Stimulated activated CD4-positive, alpha-beta T cell treated with anti-CD3 and anti-CD28 coated beads, TNF-alpha, amount 100 ng/mL, for 1 hour (primary cell): ENCODE measurements at places on chromosomes 11 and 22.

- no peak for DNase-seq
Observed at GRCh38 chr22:37215890-37216289, 3.6 kb upstream of the SSTR3 start.

DNA sequence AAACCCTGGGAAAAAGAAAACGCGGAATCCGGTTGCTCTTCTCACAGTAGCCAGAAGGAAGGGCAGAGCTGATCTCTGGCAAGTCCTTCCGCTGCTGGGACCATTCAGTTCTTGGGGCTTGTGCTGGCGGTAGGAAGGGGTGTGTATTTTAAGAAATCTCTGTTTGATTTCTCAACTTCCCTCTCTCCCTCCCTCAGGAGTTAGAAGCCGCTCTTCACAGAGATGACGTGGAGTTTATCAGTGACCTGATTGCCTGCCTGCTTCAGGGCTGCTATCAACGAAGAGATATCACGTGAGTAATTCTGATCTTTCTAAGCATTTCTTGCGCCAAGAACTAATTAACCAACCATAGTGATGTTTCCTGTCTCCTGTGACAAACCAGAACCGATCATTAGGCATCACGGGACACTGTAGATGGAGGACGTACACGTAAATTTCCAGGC, 85.9 kb upstream of the SLC25A18 start:
- no peak for DNase-seq

DNA sequence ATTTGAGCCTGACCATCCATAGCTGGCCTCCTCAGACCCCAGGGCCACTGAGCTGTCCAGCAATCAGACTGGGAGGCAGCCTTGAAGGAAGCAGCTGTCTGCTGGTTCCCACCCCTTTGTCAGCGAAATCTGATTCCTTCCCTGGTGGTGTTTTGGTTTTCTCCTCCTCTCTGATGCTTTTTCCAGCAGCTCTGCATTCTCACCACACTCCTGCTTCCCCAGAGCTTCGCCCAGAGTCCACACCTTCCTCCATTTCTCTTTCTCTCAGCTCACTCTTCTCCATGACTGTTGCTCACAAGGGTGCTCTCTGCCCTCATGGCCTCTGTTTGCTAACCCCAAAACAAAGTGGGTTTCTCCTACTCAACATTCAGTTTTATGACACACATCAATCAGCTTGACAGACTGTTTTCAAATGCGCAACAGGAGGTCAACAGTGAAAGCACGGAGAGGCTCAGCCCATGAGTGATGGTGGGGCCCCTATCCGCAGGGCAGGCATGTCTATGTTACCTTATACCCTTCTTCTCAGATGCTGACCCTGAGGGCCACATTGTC, 130.6 kb upstream of the MTNR1B start:
- DNase-seq = no peak

DNA sequence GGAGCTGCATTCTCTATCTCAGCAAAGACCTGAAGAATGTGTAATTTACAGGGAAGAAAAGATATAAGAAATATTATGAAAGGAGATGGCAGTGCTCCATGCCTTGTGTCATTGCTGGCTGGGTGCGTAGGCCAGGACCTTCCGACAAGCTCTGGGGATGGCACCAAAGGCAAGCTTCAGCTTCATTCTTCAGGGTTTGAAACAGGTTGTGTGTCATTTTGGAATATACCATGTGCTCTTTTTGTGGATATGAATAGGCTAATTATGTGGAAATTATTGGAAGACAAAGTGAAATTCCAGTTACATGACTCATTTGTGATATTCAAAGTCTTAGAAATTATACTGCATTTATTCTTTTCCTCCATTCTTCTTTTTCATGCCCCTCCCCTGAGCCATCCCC, 5.7 kb upstream of the KIRREL3 start:
- no peak for DNase-seq

- DNase-seq = no peak
Observed at GRCh38 chr11:127943763-127944162, 643.6 kb downstream of the ETS1 start.

DNA sequence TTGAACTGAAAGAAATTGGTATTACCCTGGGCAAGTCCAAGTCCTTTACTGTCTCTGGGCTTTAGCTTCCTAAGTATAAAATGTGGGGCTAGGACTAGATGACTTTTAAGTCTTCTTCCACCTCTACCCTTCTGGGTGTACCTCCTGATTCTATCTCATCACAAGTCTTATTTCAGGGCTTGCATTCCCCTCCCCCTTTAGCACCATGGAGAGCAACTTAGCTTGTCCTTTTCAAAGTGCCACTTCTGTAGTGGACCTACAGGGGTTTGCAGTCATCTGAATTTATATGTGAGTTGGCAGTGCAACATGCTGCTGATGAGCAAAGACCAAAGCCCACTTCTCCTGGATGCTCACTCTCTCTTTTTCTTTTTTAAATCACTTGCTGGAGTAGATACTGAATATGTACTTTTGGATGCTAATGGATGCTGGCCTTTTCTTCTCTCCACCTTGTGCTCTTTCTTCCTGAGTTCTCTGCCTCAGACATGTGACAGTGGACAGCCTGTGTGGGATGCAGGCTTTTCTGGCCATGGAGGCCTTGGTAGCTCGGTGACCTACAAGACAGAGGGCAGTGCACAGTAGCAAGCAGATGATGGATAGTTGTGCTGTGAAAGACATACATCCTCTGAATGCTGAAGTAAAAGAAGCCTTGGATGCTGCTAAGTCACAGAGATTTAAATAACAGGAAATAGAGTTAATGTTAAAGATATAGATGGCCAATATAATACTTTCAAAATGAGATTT, 185.0 kb downstream of the NELL1 start:
- no peak for DNase-seq

GRCh38 chr11:129440028-129440713, 64.5 kb downstream of the BARX2 start:
- DNase-seq = no peak

DNA sequence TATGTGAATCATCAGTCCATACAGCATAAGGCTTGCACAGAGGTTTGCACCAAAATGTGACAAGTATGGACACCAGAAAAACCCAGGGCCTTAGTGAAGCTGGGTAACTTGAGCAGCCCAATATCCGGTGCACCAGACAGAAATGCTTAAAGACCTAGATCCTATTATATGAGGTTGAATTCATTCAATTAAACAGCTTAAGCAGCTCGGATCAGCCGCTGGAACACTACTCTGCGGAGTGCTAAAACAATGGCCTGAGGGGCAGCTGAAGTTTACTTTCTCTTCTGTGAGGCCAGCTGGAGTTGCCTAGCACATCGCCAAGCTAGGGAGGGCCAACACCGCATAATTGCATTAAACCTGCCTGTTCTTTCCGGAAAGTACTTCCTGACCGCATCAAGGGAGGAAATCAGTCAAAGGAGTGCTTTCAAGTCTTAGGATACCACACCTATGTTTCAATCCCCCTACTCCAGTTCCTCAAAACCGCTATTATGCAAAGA, 17.0 kb upstream of the FAM181B start:
- no peak for DNase-seq

DNA sequence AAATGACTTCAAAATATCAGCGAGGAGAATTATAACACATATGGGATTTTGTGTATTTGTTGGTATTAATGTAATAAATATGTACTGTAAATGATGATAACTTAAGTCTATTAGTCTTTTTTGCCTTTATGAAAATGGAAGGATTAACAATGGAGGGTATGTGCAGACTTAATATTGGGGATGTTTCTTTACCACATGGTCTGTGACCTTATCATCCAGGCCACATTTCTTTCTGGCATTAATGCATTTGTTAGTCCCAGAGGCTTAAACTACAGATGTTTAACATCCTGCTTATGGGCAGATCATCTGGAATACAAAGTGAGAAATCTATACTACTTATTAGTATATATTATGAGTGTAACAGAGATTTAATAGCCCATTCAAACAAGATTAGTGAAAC, 64.6 kb downstream of the SOX6 start:
- DNase-seq = no peak

DNA sequence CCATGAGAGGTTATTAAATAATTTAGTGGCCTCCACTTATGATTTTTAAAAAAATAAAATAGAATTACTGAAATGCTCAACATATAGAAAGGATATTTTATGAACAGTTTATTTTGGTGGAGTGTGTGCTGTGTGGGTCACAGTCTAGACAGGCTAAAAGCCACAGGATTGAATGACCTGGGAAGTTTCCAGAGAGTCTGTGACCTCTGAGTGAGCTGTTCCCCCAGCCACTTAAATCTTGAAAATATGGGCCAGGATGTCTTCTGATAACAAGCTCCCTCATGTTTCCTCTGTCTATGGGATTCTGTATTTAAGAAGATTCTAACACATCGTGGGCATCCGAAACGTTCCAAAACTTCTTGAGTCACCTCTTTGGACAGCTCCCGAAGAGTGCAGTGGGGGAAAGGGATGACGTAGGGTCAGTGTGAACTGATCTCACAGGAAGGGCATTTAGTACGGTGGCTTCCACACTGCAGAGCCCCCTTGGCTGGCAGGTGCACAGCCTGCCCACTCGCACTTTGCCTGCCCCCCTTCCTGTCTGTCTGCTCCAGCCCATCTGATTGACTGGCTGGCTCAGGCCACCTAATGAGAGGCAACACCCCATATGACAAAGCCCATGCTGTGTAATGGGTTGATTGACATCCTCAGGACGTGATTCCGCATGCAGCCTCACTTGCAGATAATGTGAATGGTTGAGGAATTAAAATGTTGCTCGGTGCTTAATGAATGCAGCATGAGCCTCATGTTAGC, 97.4 kb downstream of the NTM start:
- DNase-seq = no peak

GRCh38 chr11:77406396-77406795, 67.5 kb downstream of the PAK1 start:
- DNase-seq = no peak

DNA sequence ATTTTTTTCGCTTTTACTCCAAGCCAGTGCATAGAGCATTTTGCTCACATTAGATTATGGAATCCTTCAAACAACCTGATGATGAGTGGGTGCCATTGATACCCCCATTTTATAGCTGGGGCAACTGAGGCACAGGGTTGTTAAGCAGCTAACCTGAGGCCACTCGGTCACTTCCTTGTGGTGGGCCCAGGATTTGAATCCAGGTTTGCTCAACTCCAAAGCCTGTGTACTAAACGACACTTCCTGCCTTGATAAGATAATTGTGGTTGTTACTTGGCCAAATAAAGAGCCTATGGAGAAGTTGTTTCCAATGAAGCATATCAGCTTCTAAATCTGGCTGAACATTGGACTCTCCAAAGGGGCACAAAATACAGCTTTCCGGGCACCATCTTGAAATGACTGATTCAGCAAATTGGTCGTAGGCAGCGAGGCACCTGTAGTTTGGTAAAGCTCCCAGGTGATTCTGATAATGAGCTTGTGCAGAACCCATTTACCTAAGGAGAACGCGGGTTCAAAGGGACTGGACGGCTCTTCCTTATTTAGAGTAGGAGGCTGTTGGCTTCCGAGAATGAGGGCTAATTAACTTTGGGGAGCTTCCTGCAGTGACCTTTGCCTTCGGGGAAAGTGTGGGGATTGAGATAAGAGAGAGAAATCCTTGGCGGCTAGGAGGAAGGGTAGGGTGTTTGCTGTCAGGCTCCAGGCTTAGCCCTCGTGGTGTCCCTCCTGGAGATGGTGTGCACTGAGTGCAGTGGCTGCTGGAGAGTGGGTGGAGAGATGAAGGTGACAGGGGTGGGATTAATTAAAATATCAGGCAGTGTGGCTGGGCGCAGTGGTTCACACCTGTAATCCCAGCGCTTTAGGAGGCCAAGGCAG, 17.5 kb upstream of the EHF start:
- no peak for DNase-seq

GRCh38 chr22:17767233-17768065, 6.8 kb downstream of the BID start:
- DNase-seq = no peak

DNA sequence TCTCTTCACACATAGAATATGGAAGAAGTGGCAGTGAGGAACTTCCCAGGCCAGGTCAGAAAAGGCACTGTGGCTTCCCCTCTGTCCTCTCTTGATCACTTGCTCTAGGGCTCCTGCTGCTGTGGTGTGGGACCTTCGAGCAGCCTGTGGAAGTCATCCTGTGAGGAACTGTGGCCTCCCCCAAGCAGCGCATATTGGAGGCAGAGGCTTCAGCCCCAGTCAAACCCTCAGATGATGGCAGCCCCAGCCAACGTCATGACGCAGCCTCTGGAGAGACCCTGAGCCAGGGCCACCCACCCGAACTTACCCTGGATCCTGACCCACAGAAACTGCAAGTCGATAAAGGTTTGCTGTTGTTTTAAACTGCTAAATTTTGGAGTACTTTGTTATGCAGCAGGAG, 444.9 kb downstream of the TBC1D22A start:
- DNase-seq = no peak

GRCh38 chr11:118015385-118015841, 29.2 kb downstream of the IL10RA start:
- DNase-seq = no peak

GRCh38 chr11:60118338-60118737, 29.9 kb downstream of the MS4A2 start:
- DNase-seq = no peak

- no peak for DNase-seq
Observed at GRCh38 chr11:60485987-60486386, 6.6 kb upstream of the MS4A12 start.

- no peak for DNase-seq
Observed at GRCh38 chr11:37199082-37199481, 601.0 kb upstream of the RAG2 start.

- DNase-seq = no peak
Observed at GRCh38 chr11:43905813-43906241, 25.2 kb downstream of the ALKBH3 start.

DNA sequence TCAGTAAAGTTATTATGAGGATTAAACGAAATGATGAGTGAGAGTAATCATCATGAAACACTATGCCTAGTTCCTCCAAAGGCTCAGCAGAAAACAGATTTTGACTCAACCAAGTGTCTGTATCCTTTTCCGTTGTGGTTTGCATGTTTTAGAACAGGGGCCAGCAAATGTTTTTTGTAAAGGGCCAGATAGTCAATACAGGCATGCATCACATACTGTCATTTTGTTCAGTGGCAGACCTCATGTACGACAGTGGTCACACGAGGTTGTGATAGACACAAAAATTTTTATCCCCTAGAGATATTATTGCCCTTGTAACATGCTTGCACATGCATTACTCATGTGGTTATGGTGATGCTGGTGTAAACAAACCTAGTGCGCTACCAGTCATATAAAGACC, 81.9 kb upstream of the SLC25A18 start:
- no peak for DNase-seq

DNA sequence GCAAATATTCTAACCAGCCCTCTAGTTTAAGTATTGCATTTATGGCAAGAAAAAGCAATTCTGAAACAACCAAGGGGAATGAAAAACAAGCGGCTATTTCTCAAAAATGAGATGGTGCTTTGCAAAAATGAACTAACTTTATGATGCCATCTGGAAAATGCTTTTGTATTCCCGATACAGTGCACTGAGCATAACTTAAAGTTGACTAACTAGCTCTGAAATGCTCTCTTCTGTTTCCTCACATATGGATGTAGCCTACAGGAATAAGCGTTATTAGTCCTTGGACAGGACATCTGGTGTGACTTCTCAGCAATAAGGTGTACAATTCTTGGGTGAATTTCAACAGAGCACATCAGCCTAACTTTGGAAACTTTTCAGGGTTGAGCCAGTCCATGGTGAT, 228.2 kb upstream of the DDI1 start:
- no peak for DNase-seq
